ENCODE measurements at places on chromosomes 2 and 18.

- DNase-seq, result no peak
Observed at GRCh38 chr2:43302182-43302960, 76.0 kb upstream of the ZFP36L2 start.

GRCh38 chr2:101827246-101827645 lies 129.7 kb downstream of the MAP4K4 start:
- DNase-seq, result no peak

DNA sequence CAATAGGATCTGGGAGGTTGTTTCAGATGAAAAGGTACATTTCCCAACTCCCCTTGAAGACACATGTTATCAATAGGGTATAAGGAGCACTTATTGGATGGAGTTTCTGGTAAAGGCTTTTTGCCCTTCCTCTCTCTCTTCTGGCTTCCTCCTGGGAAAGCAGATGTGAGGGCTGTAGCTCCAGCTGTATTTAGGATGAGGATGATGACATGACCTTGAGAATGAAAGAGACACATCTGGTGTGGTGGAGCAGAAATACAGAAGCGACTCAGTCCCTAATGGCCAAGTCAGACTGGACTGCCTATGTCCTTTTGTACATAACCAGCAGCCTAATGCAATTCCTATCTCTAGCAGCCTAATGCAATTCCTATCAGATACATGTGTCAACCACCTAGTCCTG lies 100.9 kb upstream of the NXPH2 start:
- no peak for DNase-seq

DNA sequence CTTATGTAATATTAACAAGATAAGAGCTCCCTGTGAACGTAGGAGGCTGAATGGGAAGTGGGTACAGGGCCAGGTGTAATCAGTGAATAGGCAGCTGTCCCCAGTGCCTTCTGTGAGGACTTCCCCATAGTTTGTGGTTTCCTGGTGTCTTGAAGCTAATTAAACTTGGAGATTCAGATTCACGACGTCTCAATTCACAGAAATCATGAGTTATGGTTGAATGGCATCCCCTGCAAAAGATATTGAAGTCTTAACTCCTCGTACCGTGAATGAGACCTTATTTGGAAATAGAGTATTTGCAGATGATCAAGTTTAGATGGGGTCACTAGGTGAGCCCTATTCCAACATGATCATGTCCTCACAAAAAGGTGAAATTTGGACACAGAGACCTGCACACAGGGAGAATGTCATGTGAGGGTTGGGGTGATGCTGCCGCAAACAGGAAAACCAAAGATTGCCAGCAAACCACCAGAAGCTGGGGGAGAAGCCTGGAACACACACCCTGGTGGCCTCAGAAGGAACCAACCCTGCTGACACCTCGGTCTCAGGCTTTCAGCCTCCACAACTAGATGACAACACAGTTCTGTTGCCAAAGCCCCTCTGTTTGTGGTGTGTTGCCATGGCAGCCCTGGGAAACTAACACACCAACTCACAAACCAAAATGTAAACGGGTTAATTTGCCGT lies 13.2 kb downstream of the ARL4C start:
- peak; percentile 85 for DNase-seq

GRCh38 chr2:122390406-122390805 lies 635.0 kb downstream of the TSN start:
- DNase-seq, result no peak

GRCh38 chr2:33425161-33425560 lies 51.3 kb upstream of the RASGRP3 start:
- DNase-seq, result no peak

DNA sequence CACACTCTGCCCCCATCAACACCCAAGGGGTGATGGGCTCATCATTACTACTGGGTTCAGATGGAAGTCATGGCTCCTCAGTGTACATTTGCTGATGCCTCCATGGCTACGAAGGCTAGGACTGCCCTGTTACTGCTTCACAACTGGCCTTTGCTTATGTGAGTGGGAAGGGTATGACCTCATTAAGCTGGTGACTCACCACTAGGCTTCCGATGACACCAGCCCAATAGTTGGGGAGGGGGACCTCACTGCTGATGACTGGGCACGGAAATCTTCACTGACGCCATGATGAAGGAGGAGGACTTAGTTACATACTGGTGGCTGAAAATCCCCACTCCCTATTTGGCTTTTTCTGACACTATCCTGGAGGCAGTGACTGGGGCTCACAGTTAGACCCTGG lies 263.2 kb downstream of the CMPK2 start:
- DNase-seq, result no peak

GRCh38 chr2:102116630-102117471 lies 25.7 kb upstream of the IL1R1 start:
- DNase-seq, result no peak

DNA sequence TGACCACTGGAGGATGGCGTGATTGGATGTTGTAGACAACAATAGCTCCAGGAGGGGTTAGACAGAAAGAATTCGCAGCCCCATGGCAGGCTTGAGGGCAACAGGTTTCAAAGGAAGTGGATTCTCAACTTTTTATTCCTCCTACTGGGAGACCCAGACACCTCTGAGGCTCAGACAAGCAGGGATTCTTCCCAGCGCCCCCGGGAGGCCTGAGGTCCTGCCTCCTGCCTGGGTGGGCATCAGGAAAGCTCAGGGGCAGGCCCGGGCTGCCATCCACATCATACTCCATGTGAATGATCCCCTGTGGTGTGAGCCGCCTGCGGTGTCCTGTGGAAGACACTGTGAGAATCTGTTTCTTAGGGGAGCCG lies 203.5 kb downstream of the CYP26B1 start:
- no peak for DNase-seq

GRCh38 chr2:25419678-25420242 lies 78.0 kb upstream of the DNMT3A start:
- DNase-seq, result no peak

DNA sequence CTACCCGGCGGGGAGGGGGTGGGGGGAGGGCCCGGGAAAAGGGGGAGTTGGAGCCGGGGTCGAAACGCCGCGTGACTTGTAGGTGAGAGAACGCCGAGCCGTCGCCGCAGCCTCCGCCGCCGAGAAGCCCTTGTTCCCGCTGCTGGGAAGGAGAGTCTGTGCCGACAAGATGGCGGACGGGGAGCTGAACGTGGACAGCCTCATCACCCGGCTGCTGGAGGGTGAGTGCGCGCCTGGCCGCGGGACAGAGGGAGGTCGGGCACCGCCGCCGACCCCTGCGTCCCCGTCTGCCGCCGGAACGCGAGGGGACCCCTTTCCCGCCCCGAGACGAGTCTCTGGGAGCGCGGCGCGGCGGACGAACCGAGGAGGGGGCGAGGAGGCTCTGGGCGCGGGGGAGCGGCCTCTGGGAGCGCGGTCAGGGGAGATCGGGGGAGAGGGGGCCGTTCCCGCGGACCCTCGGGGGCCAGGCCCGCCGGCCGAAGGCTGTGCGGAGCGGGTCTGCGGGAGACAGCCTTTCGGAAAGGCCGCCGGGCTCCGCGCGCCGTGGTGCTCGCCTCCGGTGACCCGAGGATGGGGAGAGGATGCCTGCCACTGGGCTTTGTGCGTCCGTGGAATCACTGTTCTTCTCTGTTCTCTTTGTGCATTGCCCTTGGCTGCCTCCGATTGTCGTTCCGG lies 463 bp downstream of the PPP1CB start:
- no peak for DNase-seq

DNA sequence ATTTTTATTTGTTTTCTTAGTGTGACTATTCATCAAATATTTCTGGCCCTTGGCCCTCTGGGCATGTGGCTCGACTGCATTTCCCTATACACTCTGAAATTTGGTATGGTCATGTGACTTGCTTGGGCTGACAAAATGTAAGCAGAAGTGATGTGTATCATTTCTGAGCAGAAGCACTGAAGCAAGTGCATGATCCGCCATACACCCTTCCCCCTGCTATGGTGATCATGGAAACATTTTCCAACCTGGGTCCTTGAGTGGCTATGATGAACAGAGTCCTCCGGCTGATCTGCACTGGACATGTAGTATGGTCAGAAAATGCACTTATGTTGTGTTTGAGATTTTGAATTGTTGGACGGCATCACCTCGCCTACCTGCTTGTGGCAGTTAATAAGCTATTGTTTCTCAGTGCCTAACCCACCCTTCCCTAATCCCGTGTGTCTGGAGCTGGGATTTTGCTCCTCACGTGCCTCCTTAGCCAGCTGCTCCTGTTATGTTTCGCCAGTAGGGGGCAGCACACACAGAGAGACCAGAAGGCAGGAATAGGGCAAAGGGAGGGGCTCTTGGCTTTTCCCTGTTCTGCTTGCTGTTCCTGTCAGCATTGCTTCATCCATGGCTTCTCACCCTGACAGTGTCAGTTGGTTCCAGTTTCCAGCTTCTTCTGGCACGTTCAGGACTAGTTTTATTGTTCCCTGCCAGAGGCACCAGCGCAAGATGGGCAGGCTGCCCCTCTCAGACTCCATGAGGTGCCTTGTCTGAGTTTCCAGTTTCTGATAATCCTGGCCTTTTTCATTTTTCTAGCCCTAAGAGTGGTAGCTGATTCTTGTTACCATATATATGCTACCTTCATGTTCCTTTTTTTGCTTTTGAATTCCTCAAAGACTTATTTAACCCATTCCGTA lies 207.4 kb downstream of the ARL6IP6 start:
- DNase-seq, result no peak

GRCh38 chr18:34493566-34494358 lies 216.3 kb upstream of the DTNA start:
- no peak for DNase-seq

- no peak for DNase-seq
Observed at GRCh38 chr2:119491776-119492525, 32.3 kb downstream of the SCTR start.

DNA sequence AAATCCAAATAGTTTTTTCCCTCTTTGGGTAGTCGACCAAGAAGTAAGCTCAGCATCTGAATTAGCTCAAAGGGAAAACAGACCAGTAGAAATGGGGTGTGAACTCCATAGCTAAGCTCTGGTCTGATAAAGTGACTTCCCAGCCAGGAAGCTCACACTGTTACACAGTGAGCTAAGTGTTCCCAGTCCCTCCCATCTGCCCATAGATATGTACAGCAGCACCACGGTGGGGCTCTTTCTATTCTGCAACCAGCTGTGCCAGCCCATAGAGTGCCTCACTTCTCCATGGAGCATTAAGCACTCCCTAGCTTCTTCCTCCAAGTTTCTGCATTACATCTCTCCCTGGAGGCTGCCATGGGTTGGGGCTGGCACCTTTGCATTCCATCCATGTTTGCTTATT lies 27.6 kb upstream of the NEMP2 start:
- DNase-seq, result no peak

DNA sequence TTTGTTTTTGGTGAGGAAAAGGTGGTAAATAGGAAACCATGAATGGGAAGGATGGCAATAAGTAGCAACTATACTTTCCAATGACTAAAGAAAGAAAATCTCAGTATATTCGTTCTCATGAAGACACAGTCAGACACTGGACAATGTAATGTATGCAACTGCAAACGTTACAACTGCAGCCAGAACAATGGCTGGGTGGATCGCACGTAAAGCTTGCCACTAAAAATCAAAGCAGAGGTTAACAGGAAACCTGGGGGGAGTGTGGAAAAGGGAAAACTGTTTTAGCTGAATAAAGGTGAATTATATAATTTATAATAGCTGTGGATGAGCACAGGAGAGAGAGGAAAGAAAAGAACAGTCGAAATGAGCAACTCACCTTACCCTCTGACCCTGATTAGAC lies 33.3 kb downstream of the NEMP2 start:
- no peak for DNase-seq

DNA sequence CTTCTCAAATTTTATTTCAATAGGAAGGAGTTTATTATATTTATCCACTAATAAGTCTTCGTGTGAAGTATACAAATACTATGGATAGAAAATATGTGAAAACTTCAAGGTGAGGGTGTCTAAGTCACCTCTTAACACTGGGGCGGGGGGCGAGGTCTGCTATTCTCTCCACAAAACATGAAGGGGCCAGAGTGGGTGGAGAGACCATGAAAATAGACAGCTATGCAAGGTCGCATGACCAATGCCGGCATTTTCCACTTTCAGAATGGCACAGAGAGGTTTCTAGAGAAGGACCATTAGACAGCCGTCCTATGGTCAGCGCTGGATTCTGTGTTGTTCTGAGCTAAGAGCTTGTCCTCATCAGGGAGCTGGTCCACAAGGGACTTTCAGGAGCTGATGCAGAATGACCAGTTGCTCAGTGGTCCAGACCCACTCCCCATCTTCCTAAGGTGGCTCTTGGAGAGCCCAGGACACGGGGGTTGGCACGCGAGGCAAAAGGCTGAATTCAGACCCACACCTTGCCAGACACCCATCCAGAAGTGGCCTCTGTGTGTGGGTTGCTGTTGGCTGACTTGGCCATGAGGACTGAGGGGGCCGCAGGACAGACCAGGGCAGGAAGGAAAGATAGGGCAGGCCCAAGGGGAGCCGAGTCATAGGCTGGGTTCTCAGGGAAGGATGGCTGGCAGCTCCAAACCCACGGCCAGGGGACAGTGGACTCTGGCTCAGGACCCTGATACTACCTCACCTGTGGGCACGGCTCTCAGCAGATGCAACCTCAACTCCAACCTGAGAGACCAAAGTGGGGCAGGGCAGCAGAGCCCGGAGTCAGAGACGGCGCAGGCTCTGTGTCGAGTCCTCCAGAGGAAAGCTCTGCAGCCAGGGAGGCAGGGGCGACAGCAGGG lies 69.8 kb downstream of the NDUFA10 start:
- DNase-seq, result no peak
